Stimulated activated CD4-positive, alpha-beta T cell treated with anti-CD3 and anti-CD28 coated beads, Interleukin-4, amount 100 ng/mL, for 4 hours (primary cell): ENCODE measurements at places on chromosomes 6 and 20.

GRCh38 chr20:62427172-62428001 is at the start of gene RBBP8NL:
Gene RBBP8NL, minus strand, starts transcription at chr20:62427539. Its CDS starts 7,892 bp downstream, at chr20:62419647.
- DNase-seq: no peak

DNA sequence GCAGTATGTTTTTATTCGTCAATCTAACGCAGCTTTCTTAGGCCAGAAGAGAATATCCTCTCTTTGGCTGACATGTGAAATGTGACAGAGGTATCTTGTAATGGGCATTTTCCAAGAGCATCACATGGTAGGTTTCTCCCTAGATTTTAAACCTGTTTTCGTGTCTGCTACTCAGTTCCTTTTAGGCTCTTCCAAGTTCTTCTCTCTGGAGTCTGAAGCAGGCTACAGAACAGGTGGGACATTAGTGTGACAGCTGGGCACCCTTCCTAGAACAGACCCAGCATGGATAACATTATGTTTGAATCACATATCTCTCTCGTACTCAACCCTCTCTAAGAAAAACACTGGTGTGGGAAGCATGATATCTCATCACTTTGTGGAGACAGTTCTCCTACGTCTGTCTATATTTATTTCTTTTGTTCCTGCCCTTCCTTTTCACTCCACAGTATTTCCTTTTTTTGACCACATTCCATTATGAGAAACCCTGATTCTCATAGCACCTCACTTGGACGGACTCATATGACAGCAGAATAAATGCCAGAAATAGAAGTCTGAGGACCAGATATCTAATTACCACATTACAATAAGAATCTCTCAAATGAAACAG is 263.4 kb downstream of the NKAIN2 start:
- DNase-seq: no peak

DNA sequence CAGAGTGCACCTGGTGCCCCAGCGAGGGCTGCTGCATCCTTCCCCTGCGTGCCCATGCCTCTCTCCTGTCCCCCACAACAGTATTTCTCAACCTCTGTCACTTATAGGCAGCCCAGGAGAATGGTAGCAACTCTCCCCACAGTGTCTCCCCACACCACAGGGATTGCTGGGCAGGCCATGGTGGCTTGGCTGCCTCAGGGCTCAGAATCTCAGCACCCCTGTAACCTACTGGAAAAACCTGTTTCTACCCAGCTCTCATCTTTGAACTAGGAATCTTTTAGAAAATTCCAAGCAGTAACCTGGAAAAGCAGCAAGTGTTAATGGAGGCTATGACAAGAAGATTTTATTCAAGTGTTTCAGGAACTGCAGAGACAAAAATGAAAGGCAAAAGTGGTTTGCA is 38.0 kb downstream of the CD164 start:
- DNase-seq: no peak

- DNase-seq: no peak
Measured at GRCh38 chr6:2752477-2753109, 1.9 kb upstream of the MYLK4 start.

DNA sequence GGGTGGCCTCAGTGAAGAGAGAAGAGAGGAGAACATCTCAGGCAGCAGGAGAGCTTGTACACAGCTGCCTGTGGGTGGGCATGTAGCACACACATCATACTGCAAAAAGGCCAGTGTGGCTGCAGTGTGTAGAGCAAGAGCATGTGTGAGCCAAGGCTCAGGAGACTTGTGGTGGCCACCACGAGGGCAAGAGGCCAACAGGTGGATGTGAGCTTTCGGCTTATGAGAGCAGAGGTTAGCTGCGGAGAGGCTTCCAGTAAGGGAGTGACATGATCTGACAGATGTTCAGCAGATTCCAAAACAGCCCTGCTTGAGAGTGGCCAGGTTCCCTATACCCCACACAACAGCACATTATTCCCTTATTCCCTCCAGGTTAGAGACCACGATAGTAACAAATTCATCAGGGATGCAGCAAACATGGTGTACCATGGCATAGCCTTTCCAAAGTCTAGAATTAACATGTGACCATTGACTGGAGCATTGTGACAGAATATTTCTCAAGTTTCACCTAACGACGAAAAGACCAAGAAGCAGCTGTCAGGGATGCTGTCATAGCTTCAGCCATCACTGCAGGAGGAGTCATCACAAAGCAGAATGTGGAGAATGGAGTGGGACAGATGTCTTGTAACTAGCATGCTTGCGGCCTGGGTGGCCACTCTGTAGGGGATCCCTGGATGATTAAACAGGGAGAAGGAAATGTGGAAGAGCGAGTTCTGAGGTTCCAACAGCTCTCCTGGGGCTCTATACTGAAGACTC is 23.1 kb downstream of the HM13 start:
- no peak for DNase-seq

GRCh38 chr20:59949911-59950310 is 8.3 kb upstream of the CDH26 start:
- DNase-seq: no peak

- DNase-seq: no peak
Measured at GRCh38 chr6:39565956-39566355, 159.3 kb downstream of the KIF6 start.

DNA sequence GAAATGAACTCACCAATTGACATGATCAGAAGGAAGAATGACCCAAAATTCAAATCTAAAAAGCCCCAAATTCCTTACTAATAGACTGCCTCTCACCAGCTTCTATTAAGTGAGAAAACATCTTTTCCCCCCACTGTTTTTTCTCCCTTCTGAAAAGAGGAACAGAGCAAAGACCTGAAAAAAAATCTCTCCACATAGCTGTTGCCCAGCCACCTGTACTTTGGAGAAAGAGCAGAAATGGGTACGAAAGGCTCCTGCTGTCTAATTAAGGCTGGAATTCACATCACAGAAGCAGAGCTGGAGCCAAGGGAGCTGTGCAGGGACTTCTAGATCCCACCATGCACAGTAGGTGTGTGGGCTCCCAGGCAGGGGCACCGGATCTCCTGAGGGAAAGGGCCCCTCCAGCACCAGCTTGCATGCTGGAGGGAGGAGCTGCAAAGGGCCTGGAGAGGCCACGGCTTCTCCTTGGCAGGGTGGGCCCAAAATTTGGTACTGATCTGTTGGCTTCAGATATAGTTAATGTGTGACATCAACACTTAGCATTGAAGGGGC is 73.2 kb upstream of the DUSP22 start:
- no peak for DNase-seq

DNA sequence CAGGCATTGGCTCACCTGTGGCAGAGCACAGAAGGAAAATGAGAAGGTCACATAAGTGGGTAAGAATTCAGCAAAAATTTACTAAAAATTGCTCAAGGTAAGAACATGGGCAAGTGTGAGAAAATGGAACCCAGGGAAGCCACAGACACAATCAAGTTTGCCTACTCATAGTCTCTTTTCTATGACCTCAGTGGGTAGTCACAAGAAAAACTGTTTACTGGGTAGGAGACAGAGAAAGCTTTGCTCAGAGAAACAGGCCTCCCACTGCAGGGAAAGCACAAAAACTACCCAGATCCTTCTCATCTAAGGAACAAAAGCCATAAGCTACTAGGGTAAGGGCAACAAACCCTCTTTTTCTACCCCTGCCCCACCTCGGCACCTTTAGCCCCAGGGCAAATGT is 35.2 kb downstream of the FAM184A start:
- DNase-seq: no peak

GRCh38 chr6:54771968-54772367 is 74.6 kb upstream of the FAM83B start:
- DNase-seq: no peak

DNA sequence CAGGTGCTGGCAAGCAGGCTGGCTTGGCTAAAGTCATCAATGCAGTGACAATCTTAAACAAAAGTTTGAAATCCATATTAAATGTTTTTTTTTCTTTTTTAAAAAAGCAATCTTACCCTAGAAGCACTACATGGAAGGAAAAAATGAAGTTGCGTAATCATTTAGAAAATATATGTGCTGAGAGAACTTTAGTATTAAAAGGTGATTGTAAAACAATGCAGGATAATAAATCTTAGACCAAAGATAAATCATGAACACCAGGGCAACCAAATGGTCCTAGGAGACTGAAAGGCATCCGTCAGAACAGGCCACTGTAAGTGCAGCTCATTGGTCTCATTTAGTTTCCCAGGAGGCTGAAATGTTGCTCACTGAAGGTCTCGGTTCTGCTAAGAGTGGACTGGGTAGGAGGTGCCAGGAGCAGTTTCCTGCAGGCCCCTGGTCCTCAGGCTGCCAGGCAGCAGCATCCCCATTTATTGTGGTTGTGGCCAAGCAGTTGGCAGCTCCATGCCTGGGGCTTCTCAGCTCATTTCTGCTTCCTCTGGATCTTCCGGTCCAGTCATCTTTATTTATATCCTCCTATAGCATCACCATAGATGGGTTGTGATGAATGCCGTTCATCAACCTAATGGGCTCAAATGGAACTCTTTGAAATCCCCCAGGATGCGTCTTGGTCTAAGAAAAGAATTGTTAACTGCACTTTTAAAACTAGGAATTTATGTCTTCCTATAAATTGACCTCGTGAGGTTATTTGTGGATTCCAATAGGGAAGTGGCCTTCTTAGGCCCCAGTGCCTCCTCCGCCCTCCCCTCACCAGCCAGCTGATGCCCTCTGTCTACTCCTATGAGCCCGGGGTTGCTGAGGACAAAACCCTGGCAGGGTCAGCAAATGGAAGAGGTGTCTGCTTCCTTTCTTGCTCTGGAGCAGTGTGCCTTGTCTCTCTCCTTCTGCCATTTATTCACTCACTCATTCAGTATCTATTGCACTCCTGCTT is 269.0 kb downstream of the UST start:
- DNase-seq: no peak

DNA sequence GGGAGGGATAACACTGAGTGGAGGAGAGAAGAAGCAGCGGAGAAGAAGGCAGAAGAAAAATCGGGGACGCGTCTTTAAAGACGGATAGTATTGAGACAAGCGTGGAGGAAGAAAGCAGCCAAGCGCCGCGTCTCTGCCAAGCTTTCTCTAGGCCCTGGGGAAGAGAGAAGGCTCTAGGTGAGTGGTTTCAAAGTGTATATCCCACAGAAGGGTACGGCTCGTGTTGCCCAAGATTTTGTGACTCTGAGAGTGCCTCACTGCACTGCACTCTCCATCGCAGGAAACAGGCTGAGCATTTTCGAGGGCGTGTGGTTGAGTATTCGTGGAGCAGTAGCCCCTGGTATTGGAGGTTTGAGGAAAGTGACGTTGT is 185.4 kb downstream of the TRIM27 start:
- DNase-seq: no peak

GRCh38 chr20:1876975-1877608 is 18.1 kb upstream of the SIRPA start:
- no peak for DNase-seq

GRCh38 chr6:133590814-133591213 is 298.1 kb upstream of the TCF21 start:
- no peak for DNase-seq

GRCh38 chr6:116362276-116362675 is 8.5 kb upstream of the DSE start:
- DNase-seq: no peak

DNA sequence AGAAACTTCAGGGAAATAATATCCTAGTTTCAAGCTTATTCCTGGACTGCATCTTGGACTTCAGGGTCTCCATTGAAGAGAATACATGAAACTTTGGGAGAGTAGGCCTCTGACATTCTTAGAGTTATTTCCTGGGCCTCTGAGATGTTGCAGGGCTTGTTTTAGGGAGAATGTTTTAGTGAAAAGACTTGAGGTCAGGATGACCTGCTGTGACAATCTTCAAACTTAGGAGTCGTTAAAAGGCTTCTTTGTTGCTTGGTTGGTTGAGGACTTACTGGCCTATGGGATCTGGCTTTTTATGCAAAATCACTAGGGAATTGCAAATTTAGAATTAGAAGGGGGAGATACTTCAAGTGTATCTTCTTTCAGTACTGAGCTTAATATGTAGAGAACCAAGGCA is 613.2 kb upstream of the FLRT3 start:
- DNase-seq: no peak

DNA sequence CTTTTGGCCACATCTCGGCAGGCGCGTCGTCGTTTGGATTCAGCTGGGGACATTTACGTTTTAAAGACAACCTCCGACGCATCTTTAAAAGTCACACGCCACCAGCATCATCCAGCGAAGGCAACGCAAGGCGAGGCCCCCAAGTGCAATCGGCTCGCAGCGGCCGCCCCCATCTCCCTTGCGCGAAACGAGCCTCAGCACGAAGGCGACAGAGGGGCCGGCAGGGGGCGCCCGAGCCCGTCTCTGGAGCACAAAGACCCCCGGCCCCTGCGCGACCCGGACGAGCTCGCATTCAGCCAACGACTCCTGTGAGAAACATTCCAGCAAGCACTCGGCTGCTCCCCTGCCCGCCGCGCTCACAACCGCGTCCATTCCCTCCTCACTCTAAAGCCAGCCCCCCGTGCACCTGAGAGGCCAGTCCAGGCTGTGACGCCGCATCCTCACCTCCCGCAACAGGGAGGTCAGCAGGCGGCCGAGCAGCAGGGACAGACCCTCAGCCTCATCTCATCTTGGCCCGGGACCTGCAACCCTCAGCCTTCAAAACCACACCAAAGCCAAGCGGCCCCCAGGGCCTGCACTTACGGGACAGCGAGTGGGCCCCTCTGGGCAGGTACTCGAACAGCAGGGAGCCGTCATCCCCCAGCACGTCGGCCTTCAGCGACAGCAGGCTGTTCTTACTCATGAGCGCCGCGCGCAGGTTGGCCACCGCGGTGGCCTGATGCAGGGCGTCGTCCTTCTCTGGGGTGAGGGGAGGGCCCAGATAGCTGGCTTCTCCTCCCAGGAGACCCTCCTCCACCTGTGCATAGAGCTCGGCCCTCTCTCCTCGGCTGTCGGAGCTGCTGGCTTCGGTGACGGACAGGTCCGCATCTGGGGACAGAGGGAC is 35.8 kb downstream of the SLC2A4RG start:
- DNase-seq: peak; percentile 48

DNA sequence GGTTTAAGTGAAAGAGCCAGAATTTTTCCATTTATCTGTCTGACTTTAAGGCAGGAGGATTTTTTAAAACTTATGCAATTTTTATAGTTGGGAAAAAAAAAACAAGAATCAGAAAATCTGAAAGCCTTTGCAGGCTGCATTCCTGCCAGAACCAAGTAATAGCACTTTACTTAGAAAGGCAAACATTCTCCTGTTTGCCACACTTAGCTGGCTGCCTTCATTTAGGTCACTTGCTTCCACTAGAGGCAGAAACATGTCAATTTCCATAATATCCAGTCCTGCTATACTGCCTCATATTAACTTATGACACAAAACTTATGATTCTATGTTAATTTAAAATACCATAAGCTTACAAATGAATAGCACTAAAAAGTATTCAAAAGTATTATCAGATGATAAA is 425.8 kb downstream of the FRK start:
- no peak for DNase-seq

DNA sequence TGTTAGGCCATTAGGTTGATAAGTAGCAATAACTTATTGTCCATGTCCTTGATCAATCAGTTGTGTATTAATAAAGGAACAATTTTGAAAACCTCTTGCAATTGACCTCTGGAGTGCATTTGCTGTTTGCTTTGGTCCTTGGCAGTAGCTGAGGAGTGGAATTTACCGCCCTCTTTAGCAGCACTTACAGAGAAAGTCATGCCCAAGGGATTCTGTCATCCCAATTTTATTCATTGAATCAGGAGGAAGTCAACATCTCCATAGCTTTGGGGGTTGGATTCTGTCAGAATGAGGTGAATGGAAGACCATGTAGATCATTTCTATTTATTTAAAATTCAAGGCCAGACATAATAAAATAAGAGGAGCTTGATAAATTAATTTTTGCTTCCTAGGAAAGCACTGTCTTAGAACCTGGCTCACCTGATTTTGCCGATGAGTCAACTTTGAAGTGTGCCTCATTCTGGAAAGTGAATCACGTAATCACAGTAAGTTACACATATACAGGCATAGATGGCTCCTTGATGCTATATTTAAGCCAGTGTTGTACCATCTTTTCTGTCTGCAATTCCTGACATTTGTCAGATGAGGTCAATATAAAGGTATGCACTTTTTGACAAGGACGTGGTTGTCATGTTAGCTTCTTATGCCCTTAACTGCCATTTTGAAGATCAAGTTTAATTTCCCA is 128.7 kb upstream of the MLIP start:
- no peak for DNase-seq
